AG08395 (cell line): ENCODE measurements at places on chromosomes 7 and 10.

DNA sequence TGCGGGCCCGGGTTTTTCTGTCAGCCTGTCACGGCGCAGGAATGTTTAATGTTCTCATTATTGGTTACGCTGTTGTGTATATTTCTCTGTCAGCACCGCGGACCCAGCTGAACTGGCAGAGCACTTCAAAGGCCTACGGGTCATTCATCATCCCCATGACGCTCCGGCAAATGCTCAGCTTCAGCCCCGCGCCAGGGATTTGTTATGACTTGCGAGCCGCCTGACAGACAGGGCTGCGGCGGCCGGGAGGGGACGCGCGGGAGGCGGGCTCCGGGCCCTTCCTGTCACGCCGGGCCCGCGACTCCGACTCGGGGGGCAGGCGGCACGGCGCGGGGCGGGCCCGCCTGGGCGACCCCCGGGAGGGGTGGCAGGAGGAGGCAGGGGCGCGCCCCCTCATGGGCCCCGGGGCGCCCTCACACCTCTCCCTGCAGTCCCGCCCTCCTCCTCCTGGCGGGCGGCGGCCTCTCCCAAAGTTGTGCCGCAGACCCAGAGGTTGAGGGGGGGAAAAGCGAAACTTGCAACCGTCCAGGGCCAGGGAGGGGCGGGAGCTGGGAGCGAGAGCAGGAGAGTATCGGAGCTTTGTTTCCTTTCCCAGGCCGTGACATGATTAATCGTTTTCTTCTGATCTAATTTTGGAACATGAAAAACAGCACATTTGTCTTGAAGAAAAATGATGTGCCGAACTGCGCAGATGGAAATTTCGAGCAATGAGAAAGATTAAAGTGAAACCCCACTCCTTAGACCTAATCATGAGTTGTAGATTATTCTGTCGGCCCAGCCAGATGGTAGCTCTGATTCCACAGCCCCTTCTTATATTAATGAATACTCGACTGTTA, 59.3 kb upstream of the COMTD1 start:
- DNase-seq = peak; percentile 74

DNA sequence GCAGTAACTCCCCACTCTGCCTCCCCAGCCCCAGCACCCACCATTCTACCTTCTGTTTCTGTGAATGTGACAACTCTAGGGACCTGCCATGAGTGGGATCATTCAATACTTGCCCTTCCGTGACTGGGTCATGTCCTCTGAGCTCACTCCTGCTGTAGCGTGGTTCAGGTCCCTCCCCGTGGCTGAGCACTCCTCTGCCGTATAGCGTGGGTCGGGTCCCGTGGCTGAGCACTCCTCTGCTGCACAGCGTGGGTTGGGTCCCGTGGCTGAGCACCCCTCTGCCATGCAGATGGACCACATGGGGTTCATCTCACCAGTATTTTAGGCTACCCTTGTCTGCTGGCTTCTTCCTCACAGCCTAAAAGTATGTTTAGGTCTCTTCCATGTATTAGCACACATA, 43.0 kb downstream of the INSIG1 start:
- no peak for DNase-seq

GRCh38 chr10:106360870-106361269, 803.6 kb downstream of the SORCS1 start:
- peak; percentile 31 for DNase-seq

- no peak for DNase-seq
These were observed 41.9 kb upstream of the MBL2 start for GRCh38 chr10:52814506-52814905.

- DNase-seq = no peak
These were observed 12.5 kb downstream of the DENND10 start for GRCh38 chr10:119116326-119116951.

DNA sequence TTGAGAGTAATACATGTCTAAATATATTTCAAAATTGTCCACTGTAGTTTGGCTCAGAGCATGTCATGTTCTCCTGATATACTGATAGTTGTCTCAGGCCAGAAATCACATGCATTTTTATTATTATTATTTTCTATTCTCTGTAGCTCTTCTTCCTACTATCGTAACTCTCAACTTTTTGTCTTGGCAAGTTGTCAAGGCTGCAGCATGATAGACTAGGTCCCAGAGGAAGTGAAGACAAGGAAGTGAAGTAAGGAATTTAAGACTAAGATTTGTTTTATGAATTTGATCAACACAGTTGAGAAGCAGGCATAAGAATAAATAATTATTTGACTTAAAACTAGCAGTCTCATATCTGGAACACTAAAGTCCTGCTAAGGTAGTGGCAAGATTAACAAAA, 369.5 kb downstream of the ABCA13 start:
- no peak for DNase-seq

- no peak for DNase-seq
These were observed 19.9 kb upstream of the GPAM start for GRCh38 chr10:112203328-112204076.

DNA sequence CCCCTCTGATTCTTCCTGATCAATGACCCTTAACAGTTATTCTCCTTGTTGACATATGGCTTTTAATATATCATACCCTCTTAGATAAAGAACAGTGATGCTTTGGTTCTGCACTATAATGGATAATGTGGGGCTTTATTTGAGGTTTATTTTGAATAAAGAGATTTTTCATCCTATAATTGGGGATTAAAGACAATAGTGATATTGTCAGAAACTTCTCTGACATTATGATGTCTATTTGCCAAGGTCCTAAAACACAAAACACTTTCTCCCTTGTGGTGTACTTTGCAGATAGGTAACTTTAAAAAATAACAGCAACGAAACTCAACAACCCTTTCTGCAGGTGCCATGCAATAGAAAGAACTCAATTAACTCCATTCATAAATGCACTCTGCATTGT, 243.6 kb upstream of the RHOBTB1 start:
- DNase-seq = no peak

DNA sequence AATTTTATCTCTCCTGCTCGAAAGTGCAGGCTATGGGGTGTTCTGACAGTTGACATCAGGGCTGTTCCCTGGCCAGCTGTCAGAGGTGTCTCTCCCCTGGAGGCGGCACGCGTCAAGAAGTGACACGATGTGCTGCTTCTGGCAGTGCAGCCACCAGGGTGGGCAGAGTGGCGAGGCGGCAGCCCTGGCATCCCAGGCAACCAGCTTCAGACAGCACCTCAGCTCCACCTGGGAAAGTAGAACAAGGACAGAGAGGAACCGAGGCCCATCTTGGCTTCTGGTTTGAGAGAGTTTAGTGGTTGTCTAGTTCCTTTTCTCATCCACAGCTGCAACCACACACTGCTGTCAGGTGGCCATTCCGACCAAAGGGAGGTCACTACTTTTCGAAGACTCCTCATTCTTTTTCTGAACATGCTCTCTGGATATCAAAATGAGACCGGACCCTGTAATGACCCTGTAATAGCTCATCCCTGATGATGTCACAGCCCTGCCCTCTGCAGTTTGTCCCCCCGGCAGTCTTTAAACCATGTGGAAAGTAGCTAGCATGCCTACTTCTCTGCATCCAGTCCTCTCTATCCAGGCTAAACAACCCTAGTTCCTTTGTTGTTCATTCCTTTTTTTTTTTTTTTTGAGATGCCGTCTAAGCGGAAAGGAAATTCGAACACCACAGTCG, 381.0 kb upstream of the NRP1 start:
- no peak for DNase-seq

- peak; percentile 58 for DNase-seq
These were observed 3.8 kb upstream of the ALDH18A1 start for GRCh38 chr10:95660283-95660682.
